ENCODE measurements at places on chromosomes 11 and 22.

DNA sequence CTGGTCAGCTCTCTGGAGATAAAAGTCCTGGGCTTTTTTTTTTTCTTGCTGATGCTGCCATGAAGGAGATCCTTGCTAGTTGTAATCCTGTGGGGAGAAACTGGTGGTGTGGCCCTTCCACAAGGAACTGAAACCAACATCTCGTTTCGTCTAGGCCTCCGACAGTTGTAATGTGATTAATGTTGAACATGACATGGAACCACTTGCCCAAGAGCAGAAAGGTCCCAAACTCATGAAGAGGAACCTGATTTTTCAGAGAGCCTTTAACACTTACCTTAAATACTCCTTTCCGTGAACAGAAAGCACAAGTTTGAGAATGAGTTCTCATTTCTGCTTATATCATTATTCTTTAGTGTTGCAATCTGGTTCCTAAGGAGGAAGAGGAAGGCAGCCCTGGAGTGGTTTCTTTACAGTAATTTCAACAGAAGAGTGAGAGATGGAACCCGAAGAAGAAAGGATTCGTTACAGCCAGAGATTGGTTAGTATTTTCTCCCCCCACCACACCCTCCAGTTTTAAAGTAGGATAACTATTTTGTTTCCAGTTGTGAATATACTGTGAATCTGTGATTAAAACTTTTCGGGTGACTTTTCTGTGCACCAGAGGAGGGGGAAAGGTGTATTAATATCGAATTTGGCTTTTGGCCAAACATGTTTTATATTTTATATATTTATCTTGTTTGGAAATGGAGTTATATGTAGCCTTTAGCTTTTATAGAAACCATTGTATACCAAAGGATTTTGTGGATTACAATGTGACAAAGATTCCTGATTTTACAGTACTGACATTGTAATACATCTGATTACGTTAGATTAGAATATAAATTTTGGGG lies 2.0 kb downstream of the KDM2A start:
- no peak for DNase-seq

DNA sequence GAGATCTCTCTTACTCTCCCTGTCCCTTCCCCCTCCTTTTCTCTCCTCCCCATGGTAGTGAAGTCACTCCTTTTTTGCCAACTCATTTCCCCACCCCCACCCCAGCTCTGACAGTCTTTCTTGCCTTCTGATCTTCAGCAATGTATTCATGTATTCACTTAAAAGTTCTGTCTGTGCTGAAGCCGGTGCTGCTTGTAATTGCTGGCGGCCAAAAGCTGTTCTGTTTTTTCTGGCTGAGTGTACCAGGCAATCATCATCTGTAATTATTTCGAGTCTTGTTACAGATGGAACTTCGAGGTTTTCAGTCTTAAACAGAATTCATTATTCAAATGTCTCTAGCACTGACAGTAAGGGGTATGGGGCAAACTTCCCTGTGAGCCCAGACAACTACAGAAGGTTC lies 99.5 kb downstream of the SPATA19 start:
- no peak for DNase-seq

- peak; percentile 84 for DNase-seq
These were observed 23.4 kb upstream of the MPPED1 start for GRCh38 chr22:43388420-43388851.

DNA sequence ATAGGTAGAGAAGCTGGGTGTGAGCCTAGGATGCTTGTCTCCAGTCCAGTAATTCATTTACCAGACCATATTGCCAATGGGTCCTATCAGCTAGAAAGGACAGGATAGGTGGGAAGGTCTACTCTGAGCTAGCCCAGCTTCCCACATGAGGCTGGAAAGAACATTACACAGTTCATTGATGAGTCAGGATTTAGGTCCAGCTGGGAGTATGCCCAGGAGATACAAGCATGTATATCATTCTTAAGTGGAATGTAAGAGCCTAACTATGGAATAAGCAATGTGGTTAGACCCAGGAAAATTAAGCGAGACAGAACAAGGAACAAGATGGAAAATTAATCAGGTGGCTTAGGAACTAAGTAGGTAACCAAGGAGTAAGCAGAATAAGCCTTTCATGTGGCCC lies 59.0 kb upstream of the TBCEL start:
- DNase-seq, result no peak

GRCh38 chr11:61671527-61671926 lies 8.7 kb upstream of the DAGLA start:
- DNase-seq, result no peak

DNA sequence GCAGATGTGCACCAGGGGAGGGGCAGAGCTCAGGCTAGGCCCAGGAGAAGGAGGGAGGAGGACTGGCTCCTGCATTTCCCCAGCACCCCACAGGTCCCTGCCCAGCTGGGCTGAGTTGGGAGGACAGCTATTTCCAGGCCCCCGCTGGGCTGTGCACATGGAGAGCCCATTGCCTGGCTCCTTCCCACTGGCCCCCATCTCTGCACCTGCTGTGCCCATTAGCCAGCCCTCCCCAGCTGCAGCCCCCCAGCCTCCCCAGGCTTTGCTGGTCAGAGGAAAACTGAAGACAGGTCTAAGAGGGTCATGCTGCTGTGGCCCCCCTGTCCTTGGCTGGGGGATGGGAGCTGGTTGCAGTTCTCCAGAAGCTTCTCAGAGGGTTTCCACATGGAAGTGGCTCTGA lies 81.8 kb upstream of the SHANK2 start:
- DNase-seq, result no peak

GRCh38 chr11:126630488-126630887 lies 275.0 kb downstream of the ST3GAL4 start:
- DNase-seq, result no peak

DNA sequence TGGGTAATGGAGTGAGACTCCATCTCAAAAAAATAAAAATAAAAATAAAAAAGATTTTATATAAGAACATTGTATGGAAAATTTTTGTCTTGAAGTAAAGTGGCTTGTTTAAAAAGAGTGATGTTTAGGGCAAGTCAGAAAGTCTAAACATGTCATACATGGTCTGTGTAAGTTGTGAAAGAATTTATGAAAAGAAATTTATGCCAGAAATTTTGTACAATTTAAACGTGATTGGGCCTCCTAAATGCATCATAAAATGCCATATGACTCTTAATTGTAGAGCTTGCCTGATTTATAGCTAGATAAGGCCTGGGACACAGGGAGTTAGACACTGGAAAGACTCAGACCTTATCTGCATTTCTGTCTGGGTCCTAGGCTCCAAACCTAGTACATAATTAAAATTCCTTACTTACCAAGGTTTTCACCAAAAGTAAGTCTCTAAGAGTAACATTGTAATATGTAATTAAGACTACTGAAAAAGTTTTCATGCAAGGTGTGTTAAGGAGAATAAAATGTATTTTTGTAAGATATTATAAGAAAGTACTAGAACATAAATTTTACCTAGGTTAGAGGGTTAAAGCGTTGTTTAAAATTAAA lies 110.5 kb downstream of the AASDHPPT start:
- no peak for DNase-seq

DNA sequence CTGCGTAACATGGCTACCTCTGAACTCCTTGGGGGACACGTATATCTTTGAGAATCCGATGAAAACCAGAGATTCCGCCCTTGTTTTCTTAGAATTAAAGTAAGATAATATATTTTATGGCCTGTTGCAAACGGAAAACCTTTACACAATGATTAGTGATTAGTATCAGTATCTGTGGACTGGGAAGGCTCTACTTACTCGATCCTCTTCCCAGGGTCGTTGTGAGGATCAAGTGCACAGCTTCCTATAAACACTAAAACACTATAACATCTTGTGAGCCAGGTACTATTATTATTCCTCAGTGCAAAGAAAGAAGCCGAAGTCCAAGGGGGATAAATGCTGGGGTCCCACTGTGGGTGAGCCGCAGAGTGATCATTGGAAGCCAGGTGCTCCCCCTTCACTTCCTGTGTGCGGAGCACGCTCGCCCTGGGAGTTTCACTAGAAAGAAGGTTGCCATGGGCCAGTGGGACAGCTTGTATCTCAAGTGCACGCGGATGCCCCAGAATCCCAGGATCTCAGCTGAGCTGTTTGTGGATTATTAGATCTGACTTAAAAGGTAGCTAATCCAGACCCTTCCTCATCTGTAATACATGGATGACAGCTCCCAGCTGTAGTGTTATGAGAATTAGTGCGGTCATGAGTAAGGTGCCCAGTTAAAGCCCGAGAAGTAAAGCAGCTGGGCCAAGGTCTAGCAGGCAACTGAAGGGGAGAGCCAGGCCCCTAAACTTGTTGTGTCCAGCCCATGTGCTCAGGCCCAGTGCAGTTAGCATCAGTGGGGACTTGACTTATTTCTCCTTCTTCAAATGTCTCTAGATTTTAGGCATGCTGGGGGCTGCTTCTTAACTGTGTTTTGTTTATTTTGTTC lies 839 bp downstream of the CBY1 start:
- no peak for DNase-seq

DNA sequence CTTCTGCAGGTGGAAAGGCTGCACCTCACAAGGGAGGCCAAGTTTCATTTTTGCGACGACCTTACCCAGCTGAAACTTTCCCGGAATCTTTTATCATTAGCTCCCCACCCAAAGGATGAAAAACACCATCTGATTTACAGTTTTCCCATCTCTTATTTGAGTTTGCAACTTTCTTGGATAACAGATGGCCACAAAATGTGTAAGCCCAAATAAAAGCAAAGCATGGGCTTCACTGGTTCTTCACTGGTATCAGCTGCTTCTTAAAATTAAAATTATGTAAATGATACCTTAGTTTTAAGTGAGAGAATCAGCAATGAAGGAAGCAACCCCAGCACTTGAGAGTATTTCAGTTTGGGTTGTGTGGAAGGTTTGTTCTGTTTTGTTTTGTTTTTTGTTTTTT lies 55.8 kb downstream of the PARVA start:
- DNase-seq, result no peak

DNA sequence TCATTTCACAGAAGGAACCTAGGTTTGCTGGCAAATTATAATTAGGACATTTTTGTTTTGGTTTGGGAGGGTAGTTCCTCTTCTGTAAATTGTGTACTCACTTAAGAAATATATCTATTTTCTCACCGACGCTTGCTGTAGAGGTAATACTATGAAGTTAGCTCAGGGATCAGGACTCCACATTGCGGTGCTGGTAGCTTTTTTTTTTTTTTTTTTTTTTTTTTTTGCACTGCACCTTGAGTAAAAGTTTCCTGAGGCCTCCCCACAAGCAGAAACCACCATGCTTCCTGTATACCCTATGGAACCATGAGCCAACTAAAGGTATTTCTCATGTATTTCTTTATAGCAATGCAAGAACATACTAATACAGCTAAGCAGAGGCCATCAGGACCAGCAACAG lies 14.7 kb downstream of the UBTFL1 start:
- DNase-seq, result no peak

DNA sequence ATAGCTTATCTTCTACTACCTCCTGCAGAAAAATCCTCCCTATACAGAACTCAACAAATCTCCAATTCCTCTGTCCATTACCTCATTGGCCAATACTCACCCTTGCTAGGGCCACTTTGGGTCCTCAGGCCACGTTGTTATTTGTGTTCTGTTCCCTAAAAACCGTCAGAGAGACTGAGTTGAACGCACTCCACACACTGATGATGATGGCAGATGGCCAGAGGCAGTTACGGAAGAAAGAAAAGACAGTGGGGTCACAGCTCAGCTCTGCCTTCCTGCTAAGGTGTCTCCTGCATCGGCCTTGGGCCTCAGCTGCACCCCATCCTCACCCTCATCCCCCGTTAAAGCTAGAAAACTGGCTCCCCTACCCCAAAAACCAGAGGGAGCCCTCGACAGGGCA lies 66.2 kb downstream of the MICAL3 start:
- no peak for DNase-seq

GRCh38 chr11:2164861-2165555 lies 4.0 kb upstream of the INS start:
- DNase-seq, result no peak

DNA sequence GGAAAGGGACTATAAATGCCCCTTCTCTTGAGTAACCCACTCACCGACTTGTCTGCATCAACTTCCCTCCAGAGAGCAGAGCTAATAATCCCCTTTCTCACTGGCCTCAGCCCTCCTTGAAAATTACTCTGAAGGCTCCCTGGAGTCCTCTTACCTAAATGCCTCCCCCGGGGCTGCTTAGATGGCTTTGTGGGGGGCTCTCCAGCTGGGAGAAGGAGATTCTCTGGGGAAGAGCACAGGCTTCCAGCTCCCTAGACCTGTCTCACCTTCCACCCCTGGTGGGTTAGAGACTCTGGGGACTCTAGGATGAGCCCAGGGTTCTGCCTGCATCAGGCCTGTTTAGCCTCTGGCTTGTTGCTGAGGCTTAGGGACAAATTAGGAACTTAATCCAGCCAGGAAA lies 39.8 kb downstream of the MIAT start:
- no peak for DNase-seq

- peak; percentile 87 for DNase-seq
These were observed 416 bp upstream of the GAB2 start for GRCh38 chr11:78417888-78418583.

GRCh38 chr11:46435679-46436078 lies 44.1 kb upstream of the CHRM4 start:
- DNase-seq, result no peak

- DNase-seq, result no peak
These were observed 43.7 kb downstream of the ISX start for GRCh38 chr22:35109616-35110015.

- DNase-seq, result no peak
These were observed 44.2 kb downstream of the FBXO7 start for GRCh38 chr22:32518848-32519247.

DNA sequence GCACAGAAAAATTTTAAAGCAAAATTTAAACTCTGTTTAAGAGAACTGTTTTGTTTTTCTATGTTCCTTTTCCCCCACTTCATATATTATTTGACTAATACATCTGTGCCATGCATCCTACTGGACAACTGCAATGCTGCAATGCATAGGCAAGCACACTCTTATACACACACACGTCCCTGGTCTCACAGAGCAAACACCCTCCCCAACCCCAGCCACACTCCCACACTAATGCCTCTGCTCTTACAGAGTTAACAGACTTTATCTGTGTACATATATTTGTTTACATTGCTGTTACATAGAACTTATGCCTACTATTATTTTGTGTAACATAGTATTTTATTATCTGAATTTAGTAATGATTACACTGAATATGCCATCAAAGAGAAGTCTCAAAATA lies 25.5 kb upstream of the CTSC start:
- no peak for DNase-seq

DNA sequence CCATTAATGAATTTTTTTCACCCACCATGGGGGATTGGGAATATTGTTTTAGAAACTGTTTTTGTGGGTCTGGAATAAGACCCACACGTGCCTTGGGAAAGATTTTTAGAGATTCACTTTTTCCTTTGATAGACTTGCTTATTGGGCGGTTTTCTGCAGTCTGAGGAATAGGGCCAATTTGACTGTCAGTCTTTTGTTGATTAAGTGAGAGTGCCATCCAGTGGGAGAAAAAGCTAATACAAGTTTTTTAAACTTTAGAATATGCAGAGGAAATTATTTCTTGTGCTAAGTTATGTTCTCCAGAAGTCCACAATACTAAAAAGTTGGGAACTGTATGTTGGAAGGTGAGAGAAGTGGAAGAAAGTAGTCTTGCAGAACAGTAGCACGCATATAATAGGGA lies 56.1 kb downstream of the PRMT3 start:
- no peak for DNase-seq

GRCh38 chr11:102760344-102761035 lies 19.9 kb downstream of the MMP10 start:
- no peak for DNase-seq

- DNase-seq, result no peak
These were observed 22.4 kb upstream of the GAL start for GRCh38 chr11:68661697-68662603.

GRCh38 chr11:67033661-67034166 lies 10.8 kb downstream of the SYT12 start:
- no peak for DNase-seq

All from right forelimb (tissue), 1 donor.